T-cell (primary cell): ENCODE measurements at places on chromosomes 11 and 22.

GRCh38 chr22:47377926-47378560 lies 615.6 kb downstream of the TBC1D22A start:
- DNase-seq = no peak

DNA sequence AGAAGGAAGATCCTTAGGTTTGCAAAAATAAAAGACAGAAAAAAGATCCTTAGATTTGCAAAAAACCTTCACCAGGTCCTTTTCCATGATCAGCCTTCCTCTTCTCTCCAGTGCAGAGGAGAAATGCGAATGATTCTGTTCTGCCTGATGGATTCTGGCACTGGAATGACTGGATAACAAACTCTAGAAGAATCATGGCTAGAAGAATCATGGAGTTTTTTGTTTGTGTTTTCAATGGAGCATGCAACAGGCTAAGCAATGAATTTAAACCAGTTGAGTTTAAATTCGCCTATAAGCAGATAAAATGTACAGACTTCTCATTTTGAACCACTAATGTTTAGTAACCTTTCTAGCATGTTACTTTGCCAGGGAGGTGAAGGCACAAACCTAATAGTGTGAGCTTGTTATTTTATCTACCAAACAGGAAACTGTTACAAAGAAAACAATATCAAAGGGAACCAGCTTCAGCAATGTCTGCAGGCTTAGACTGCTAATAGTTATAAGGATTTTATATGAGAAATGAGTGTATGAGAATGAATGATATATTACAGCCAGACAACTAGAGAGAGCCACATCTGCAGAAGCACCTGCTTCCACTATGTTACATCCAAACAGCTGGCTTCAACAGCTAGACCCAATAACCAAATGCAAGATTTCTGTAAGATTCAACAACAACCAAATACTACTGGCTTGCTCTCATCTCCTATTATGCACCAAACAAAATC lies 64.7 kb upstream of the APOA1 start:
- DNase-seq = no peak

DNA sequence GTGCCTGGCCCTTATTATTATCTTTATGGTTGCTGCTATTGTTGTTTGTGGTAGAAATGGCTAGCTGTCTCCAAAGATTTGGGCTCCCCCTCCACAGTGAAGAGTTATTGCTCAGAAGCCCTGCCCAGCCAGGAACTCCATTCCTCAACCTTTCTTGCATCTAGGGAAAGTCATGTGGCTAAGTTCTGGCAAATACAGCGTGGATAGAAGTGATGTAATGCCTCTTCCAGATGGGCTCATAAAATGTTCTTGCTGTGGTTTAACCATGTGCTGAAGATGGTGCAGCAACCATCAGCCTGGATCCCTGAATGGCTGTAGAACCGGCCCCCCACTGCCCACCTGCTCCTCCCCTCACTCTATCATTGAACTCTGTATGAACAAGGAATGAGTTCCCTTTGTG lies 203.5 kb upstream of the E2F8 start:
- DNase-seq = no peak

DNA sequence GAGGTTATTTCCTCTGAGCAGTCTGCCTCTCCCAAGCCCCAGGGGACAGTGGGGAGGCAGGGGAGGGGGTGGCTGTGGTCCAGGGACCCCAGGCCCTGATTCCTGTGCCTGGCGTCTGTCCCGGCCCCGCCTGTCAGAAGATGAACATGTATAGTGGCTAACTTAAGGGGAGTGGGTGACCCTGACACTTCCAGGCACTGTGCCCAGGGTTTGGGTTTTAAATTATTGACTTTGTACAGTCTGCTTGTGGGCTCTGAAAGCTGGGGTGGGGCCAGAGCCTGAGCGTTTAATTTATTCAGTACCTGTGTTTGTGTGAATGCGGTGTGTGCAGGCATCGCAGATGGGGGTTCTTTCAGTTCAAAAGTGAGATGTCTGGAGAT lies 3.1 kb downstream of the PIM3 start:
- no peak for DNase-seq

DNA sequence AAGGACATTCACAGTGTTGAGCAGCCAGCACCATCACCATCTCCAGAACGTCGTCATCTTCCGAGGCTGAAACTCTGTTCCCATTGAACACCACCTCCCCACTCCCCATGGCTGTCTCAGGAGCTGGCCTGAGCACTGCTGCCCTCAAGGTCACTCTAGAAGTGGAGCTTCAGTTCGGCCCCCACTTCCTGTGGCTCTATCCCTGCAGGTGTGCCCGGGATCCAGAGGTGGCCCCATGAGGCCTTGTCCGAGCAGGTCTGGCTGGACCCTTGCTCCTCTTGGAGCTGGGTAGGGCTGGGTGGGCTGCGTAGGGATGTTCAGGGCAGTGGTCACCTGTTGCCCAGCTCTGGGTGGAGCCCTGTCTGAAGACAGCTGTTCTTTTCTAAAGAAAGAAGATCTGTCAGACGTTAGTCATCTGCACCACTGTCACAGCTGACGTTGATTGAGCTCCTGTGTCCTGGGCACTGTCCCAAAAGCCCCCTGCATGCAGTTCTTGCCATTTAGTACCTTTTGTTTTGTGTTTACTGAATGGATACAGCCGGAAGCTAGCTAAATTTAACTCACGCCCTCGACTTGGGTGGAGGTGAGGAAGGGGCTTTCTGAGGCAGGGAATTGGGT lies 75.5 kb upstream of the CLDN5 start:
- no peak for DNase-seq

- DNase-seq = no peak
Measured at GRCh38 chr22:24440718-24441405, 13.5 kb downstream of the ADORA2A start.

DNA sequence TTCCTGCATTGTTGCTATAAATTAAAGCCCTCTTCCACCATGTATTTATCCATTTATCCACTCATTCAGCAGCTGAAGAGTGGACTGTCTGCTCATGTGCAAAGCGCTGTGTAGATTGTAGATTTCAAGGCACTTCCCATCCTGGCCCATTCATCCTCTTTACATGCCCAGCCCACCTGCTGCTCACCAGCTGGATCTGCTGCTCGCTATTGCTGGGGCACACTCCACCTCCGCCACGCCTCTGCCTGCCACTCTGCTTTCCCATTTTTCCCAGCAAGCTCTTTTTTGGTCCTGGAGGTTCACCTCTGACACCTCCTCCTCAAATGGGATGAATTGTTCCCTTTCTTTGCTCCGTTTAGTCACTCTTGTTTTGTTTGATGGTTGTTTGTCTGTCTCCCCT lies 48.3 kb downstream of the CEP164 start:
- DNase-seq = no peak

- DNase-seq = no peak
Measured at GRCh38 chr22:30880181-30880601, 88.4 kb downstream of the MORC2 start.

DNA sequence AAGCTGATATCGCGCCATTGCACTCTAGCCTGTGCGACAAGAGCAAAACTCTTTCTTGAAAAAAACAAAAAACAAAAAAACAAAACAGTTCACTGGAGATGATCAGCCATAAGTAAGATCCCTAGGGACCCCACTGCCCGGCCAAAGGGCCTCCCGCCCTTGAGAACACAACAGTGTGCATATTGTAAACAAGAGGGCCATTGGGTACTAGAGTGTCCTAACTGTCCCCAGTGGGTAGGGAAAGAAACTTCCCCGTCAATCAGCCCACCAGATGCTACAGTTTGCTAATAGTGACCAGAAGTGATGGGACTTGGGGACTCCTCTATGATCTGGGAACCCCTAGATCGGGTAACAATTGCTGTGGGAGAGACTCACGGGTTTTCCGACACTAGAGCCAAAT lies 3.7 kb upstream of the ACY3 start:
- no peak for DNase-seq

DNA sequence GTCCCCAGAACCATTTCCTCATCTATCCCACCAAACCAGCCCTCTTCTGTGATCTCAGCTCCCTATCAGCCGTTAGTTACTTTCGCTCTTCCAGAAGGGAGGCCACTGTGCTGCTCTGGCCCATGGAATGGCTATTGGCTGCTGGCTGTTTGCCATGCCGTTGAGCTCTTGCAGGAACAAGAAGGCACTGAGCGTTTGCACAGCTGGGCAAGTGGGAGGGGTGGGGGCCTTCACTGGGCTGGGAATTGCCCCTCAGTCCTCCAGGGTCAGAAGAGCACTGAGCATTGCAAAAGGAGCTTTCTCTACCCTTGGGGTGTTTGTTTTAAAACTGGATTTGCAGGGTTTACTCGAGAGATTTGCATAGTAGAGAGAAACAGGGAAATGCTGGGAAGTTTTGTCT lies 129.0 kb upstream of the PARVA start:
- no peak for DNase-seq

DNA sequence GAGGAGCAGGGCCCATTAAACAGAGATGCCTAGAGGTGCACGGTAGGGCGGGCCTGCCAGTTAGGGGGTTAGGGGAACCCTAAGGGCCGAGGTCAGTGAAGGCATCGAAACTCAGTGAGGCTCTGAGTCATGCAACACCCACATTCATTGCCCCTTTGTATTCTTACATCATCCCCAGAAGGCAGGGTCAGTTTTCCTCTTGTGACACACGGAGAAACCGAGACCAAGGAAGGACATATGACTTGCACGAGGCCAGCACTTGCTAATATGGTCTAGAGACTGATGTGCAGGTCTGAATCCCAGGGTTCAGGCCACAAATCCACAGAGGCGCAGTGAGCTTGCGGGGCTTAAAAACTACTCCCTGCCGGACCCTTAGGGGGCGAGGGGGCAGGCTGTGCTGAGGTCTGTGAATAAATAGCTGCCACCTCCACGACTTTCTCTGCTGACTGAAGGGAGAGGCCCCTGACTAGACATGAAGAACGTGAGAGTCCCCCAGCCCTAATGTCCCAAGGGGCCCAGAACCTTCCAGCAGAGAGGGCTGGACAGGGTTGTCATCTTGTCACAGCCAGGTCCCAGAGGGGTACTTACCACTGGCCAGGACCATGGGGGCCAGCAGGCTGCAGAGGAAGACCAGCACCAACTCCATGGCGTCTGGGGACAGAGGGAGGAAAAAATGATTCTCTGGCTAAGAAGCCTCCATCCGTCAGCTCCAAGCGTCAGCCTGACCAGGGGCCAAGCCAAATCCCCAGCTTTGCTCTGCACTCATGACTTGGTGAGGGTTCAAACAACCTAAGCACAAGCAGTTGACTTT lies 17.8 kb upstream of the FXYD2 start:
- DNase-seq = no peak

GRCh38 chr11:69301455-69302401 lies 7.8 kb downstream of the MYEOV start:
- DNase-seq = no peak

GRCh38 chr11:128670631-128671030 lies 23.2 kb upstream of the FLI1 start:
- no peak for DNase-seq

DNA sequence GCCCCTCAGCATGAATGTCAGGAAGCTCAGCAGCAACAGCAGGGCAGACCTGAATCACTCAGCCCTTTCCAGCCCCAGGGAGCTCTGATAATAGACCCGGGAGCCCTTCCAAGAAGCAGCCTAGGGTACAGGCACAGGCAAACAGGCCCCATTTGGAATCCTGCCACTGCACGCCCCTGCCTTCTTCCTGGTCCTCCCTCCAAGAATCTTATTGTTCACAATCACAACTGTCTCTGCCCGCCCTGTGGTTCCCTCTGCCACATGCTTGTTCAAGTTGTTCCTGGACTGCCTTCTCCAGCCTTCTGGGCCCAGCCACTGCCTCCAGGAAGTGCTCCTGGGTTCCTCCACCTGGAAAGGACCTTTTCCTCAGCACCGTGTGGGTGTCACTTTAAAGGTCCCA lies 54.6 kb downstream of the LRRC32 start:
- no peak for DNase-seq

GRCh38 chr11:62614275-62614674 lies 1.2 kb downstream of the ROM1 start:
- no peak for DNase-seq

- no peak for DNase-seq
Measured at GRCh38 chr11:38282718-38283117, 1684.7 kb upstream of the RAG2 start.

DNA sequence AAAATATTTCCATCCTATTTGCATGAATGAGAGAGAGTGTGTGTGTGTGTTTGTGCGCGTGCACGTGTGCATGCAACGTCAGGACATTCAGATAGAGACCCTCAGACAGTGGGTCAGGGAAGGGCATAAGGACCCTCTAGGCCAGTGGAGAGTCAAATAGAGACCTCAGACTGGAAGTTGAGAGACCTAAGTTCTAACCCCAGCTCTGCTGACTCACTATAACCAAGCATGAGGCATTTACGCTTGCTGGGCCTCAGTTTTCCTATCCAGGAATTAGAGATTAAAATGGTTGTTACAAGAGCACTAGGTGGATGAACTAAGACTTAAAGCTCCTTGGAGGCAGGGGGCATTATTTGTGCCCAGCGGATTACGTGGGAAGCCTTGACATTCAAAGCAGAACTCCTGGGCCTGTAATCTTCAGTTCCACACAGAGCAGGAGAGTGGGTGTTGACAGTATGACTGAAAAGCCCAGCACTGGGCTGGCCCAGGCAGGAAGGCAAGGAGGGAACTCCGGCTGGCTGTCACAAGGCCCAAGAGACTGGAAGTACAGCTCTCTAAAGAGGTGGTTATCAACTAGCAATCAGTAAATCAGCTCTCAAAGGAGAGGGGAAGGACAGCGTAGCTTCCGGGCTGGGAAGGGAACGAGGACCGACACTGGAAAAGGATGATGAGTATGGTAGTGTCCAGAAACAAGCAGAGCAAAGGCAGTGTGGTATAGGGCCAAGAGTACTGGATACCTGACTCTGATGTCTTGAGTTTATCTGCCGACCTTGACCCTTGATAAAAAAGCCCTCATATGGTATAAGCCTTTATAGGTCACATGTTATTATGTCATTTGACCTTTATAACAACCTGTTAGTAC lies 9.2 kb downstream of the RHOG start:
- DNase-seq = no peak

GRCh38 chr11:104583857-104584256 lies 314.4 kb downstream of the CASP12 start:
- DNase-seq = no peak

- no peak for DNase-seq
Measured at GRCh38 chr22:24765166-24765565, 9.4 kb downstream of the PIWIL3 start.

GRCh38 chr22:44354288-44354687 lies 41.5 kb upstream of the SHISAL1 start:
- DNase-seq = no peak

DNA sequence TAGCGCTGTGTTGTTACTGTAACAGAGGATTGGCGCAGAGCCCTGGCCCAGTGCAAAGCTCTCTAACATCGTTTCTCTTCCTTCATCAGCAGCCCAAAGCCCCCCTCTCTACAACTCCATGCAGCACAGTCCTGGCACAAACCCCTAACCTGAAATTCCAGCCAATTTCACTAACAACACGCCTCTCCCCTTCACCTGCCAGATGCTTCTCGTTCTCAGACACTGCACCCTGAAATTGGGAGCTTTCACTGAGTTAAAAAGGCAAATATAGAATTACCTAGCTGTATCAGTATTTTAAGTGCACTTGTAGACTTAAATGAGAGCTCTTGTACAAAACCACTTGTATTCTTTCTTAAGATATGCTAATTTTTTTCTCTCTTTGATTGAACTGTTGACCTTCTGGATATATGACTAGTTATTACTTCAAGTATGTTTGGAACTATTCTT lies 16.3 kb downstream of the GRAP2 start:
- no peak for DNase-seq

- DNase-seq = no peak
Measured at GRCh38 chr11:24253237-24253760, 243.6 kb upstream of the LUZP2 start.
